ENCODE measurements at places on chromosomes 3 and 15.

DNA sequence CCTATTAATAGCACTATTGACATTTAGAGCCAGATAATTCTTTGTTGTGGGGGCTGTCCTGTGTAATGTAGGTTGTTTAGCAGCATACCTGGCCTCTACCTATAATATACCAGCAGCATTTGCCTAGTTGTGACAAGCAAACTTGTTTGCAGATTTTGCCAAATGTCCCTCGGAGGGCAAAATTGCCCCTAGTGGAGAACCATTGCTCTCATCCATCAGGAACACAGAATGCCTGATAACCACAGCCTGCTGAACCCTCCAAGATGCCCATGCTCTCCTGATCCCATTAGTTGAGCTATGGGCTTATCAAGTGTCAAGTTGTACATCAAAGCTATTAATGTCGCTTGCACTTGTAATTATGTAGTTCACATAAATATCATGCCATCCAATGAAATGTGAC, 15.0 kb upstream of the KBTBD8 start:
- no peak for DNase-seq

GRCh38 chr15:26433818-26434217, 339.0 kb downstream of the GABRB3 start:
- no peak for DNase-seq

DNA sequence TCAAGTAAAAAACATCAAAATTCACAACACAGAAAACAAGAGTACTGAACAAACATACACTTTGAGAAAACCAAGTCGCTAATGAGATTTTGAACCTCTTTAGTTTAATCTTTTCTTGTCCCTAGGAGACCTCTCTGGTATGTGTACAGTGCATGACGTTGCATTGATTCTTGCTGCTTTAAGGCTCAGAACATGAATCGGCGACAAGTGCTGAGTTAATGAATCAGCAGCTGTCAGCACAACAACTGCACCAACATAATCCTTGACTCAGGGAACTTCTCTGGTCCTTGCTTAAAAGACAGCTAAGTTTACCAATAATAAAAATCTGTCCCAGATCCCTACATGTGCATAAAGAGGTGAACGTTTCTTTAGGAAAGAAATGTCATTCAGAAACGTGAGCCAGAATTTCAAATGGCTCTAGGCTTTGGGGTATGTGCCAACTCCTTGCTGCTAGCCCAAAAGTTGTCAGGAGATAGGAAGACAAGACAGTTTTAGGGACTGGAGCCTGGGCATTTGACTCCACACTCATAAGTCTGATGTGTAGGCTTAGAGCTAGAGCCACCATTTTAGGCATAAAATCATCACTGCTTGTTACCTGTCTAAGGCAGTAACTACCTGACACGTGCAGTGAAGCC, 86.9 kb downstream of the IL5RA start:
- DNase-seq = no peak

DNA sequence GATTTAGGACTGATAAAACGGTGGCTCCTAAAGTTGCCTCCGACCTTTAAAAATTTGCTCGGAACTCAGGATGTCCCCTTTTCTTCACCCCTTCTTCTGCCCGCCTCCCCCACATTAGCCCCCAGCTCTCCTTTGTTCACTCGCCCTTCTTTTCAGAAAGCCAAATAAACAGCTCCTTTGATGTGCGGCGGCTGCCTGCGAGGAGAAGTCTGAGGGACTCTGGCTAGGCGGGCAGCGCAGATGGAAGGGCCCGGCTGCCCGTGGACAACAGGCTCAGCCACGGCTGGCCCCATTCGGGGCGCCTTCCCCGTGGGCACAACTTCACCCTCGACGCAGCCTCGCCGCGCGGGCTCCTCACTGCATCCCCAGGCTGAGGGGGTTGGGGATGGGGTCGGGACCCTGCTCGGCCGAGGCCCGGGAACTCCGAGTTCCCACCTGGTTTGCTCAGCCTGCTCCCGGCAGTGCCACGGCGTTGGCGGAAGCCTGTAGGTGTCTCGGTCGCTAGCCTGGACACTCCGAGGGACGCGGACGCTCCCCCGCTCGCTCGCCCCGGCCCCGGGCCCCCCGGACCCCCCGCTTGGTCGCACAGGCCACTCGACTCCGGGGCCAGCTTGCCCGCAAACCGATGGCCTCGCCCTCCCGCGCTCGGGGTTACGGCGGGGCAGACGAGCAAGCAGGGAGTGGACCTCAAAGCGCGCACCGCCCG, 897 bp upstream of the TLE3 start:
- DNase-seq = no peak

- DNase-seq = no peak
Measured at GRCh38 chr3:83928391-83928790, 1030.4 kb upstream of the CADM2 start.

GRCh38 chr3:163518065-163518464, 1560.2 kb downstream of the SI start:
- no peak for DNase-seq

Measured in GM19239 (cell line).